ENCODE measurements at places on chromosomes 2 and 18.

DNA sequence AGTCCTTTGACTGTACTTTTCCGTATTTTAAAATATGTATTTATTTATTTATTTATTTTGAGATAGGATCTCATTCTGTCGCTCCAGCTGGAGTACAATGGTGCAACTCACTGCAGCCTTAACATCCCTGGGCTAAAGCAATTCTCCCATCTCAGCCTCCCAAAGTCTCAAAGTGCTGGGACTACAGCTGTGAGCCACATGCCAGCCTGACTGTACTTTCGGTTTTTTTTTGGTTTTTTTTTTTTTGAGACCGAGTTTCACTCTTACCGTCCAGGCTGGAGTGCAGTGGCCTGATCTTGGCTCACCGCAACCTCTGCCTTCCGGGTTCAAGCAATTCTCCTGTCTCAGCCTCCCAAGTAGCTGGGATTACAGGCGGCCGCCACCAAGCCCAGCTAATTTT is 28.9 kb upstream of the CCNYL1 start:
- no peak for DNase-seq

- DNase-seq, result no peak
These were observed at the start of gene QPCT for GRCh38 chr2:37344453-37345361. Gene QPCT, plus strand, starts transcription at chr2:37344630. Its CDS starts 102 bp downstream, at chr2:37344732.

DNA sequence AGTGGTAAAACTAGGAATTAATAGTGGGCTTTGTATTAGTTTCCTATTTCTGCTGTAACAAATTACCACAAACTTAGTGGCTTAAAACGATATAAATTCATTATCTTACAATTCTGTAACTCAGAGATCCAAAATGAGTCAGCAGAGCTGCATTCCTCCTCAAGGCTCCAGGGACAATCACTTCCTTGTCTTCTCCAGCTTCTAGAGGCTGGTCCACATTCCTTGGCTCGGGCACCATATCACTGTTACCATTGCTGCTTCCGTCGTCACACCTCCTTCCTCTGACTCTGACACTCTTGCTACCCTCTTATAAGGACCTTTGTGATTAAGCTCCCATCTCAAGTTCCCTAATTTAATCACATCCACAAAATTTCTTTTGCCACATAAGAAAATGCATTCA is 567.8 kb upstream of the KLHL29 start:
- DNase-seq, result no peak

DNA sequence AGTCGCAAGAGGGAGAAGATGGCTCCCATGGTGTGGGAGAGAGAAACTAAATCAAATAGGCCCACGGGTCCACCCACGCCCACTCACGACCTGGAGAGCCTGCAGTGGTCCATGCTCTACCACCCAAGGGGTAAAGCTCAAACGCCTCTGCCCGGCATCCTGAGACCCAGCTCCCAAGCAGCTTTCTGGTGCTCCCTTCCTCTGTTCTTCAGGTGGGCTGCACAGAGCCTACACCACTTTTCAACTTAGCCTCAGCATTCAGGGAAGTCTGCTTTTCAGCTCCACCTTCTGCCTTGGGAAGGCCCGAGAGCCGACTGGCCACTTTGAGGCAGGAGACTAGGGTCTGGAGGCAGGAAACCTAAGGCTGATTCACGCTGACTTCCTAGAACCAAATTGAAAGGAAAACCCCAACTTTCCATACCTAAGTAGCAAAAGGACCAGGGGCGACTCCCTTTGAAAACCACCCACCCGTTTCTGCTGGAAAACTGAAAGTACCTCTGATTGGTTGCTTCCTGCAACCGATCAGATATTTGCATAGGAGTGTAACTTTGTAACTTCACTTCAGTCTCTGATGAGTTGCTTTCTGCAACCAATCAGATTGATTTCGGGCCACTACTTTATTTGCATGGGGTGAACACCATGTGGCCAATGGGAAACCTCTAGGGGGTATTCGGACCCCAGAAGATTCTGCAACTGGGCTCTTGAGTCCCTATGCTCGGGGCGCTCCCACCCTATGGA is 26.8 kb upstream of the SPATA3 start:
- DNase-seq, result no peak

DNA sequence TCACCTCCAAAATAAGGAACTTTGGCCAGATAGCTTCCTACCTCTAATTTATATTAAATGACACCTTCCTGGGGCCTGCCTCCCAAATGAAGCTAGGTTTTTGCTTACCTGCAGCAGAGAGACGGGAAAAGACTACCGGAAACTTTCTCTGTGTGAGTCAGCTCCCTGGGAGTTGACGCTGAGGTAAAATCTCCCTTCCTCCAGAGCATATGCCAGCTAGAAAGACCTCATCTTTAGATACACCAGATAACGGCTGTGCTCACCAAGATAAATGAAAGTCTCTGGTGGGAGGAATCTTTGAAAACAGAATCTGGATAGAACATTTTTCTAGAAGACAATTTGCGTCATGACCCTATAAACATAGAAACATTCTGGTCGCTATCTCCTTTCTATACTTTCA is 99.7 kb upstream of the RFX8 start:
- no peak for DNase-seq

DNA sequence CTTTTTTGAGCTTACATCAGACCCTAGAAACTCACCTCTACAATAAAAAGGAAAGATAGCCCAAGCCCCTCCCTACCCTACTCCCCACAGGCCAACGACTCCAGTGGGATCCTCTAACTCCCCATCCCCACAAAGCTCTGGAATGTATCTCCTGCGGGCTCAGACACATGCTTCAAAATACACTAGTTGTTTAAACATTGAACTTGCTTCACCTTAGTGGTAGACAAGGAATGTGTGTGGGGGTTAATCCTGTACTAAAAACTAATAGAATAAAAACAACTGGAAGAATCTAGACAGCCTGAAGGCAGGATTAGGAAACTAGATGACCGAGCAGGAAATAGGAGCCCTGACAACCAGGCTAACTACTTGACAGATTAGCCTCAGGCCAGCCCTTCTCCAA is 211.5 kb downstream of the SUCLG1 start:
- no peak for DNase-seq

GRCh38 chr2:68039317-68039716 is 23.5 kb downstream of the C1D start:
- no peak for DNase-seq

GRCh38 chr2:239149501-239149900 is 251.3 kb downstream of the HDAC4 start:
- DNase-seq, result no peak

DNA sequence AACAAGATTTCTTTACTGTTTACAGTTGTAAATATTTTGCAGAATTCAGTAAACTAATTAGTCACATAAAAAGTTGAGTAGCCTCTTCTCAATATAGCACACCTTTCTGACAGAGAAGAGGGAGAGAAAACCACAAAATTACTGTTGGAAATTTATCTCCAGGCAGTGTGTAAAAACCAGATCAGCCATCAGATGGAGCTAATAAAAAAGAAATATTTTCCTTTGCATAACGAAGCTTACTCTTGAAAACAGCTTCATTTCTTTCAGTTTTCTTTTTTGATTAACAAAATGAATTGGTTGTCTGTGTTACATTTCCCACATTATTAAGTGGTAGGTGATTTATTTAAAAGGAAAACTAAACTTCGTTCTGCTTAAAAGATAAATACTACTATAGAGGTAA is 259.3 kb upstream of the KCNJ3 start:
- no peak for DNase-seq

DNA sequence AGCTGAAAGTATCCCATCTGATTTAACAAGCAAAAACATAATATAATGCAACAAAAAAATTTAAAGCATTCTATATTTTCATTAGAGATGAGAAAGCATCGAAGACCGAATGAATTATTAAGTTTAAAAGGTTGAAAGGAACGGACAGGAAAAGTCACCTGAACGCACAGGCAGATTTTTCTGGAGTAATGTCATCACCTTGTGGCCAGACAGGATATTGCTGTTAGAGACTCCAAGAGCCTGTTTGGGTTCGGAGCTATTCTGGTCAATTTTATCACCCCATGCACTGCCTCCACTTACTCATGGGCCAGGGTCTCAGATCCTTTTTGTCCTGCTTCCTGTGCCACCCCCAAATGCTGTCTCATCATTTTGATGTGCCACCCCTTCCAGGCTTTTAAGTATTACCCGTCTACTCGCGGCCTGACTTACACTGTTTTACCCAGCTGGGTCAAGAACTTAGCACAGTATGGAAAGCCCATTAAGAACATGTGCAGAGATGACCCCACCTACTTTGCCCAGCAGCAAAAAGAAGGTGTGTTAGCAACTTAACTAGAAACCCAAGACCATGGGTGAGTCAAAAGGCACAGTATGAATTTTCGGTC is 27.3 kb downstream of the GKN2 start:
- no peak for DNase-seq

DNA sequence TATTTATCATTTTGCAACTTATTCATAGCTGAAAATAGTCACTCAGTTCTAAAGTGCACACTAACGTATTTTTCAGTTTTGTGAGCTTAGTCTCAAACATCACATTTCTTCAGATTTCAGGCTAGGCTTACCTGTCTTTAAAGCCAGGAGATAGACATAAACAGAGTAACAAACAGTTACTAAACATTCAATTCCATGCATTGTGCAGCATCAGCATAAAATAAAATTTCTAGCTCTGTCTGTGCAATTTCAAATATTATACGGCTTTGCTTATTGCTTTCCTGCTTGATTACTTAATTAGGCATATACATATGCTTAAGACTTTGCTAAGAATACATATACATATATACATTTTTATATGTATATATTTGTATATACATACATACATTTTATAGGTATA is 637.0 kb downstream of the NR4A2 start:
- no peak for DNase-seq

GRCh38 chr2:16055848-16056580 is 115.7 kb downstream of the MYCN start:
- DNase-seq, result no peak

- no peak for DNase-seq
These were observed 179.8 kb downstream of the NEDD4L start for GRCh38 chr18:58223717-58224424.

DNA sequence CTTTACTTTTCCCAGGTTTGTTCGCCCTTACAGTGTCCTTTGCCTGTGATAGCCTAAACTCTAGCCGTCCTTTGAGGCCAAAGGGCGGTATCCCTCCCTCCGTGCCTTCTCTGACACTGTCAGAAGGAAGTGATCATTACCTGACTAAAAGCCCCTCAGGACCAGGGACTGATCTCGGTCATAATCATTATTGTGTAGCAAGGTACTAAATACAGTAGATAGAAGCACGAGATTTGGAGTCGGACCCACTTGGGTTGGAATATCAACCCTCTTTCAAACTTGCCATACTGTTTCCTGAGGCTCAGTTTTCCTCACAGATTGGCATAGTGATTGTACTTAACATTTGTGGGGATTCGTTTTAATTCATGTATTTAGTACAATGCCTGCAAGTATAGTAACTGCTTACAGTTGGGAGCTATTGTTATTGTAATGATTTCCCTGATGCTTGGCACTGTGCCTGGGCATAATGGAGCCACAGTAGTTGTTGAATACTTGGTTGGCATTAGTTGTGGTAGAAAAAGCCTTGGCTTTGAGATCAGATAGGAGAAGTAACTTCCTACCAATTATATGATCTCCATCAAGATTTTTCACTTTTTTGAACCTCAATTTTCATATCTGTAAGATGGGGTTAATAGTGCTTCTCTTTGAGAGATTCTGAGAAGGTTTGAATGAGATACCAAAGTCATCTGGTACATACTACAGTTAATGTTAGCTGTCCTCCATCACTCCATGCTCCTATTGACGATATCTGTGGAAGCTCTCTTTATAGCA is 836 bp downstream of the STK11IP start:
- DNase-seq, result no peak

DNA sequence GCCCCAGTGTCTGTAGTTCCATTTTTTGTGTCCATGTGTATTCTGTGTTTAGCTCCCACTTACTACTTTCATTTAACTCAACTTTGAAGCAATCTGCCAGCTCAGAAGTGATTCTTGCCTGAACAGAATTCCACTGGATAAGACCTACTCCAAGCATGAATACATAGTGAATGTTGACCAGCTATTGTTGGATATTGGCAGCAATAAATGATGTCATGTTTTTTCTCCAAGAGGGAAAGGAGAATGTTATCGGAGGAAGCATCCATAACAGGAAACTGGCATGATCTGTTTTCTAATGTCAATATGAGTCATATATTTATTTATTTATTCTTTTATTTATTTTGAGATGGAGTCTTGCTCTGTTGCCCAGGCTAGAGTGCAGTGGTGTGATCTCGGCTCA is 36.8 kb upstream of the TRAPPC8 start:
- no peak for DNase-seq

GRCh38 chr2:96265349-96265839 is 403 bp downstream of the TMEM127 start:
- DNase-seq, result no peak

GRCh38 chr2:153299809-153300208 is 178.8 kb downstream of the RPRM start:
- no peak for DNase-seq

GRCh38 chr2:224934526-224935188 is 107.6 kb downstream of the DOCK10 start:
- no peak for DNase-seq

- no peak for DNase-seq
These were observed 274.9 kb upstream of the GALNT5 start for GRCh38 chr2:156982615-156983014.

- DNase-seq, result no peak
These were observed 181.0 kb upstream of the ETAA1 start for GRCh38 chr2:67216103-67216502.

GRCh38 chr2:113700186-113700841 is 56.1 kb downstream of the SLC35F5 start:
- no peak for DNase-seq

- DNase-seq, result no peak
These were observed 732.4 kb downstream of the RNF144A start for GRCh38 chr2:7649461-7650228.

DNA sequence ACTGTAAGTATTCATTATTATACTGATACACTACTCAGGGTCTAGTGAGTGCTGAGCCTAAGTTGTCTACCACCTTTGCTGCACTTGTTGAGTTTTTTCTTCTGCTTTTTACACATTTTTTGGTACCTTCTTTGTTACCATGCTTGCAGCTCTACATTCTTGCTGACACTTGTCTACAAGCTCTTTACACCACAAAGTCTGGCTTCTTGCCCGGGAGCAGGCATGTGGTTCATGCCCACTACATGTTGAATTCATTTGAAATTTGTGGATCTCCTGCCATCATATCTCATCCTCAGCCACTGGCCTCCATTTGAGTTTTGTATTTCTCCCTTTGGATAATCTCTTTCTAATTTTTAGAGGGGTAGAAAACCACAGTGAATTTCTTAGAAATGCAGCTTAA is 29.9 kb downstream of the IL18R1 start:
- DNase-seq, result no peak

- DNase-seq, result no peak
These were observed 27.4 kb upstream of the TAF1B start for GRCh38 chr2:9815844-9816279.

- no peak for DNase-seq
These were observed 99.4 kb upstream of the PPP1CB start for GRCh38 chr2:28652217-28652616.

Measured in hypothalamus (tissue), 51 donors.